ENCODE measurements at places on chromosomes 7 and 10.
A peak's percentile ranks its signal among the peaks of the same experiment; 100 is the strongest.

DNA sequence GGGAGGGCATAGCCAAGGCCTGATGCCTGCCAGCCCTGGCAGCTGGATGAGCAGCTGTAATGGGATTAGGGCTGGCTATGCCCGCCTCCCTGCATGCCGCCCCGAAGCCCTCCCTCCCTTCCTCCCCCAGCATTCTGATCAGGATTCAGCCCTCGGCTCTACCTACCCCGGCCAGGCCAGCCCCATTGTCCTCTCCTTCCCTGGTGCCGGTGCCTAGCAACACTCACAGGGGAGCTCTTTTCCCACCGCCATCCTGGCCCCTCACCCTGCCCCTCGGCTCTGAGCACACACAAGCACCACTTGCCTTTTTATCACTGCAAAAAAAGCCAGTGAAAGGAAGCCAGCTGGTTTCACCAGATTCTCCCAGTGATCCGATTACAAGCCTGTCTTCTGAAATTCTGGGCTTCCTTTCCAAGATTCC is 9.0 kb upstream of the ADCYAP1R1 start:
- DNase-seq = no peak

DNA sequence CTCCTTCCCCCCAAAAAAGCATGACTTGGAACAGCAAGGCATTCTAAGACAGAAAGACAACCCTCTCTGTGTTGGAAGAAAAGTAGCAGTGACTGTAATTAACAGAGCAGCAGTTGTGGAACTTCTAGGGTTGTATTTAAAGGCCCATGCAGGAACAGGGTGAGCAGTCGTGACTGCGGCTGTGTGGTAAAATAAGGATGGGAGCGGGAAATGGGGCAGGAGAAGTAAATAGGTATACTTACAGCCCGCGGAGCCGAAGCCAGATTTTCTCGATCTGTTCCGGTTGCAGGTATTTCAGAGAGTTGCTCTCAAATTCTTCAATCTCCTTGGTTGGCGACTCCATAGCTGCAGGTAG is 179 bp downstream of the PDE1C start:
- no peak for DNase-seq

DNA sequence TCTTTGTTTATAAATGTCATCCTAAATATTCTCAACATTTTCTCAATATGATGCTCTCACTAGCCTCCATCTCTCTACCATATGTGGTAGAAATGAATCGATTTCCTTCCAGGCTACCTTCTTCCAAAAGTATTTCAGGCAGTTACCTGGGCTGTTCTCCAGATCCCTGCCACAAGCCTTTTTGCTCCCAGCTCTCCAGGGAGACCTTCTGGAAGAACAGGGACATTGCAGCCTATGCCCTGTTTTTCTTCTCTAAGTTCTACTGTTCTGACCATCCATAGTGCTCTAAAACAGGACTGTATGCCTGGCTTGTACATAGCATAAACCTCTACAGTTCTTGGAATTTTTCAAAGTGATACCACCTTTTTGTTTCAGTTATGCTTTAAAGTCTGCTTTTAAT is 552.8 kb downstream of the ANKRD7 start:
- no peak for DNase-seq

- no peak for DNase-seq
Measured at GRCh38 chr10:17116193-17116592, 13.4 kb downstream of the CUBN start.

GRCh38 chr10:132115732-132116131 is 50.0 kb downstream of the JAKMIP3 start:
- no peak for DNase-seq

- no peak for DNase-seq
Measured at GRCh38 chr7:28955718-28956607, 2.2 kb downstream of the TRIL start.

- DNase-seq = no peak
Measured at GRCh38 chr7:142689439-142690120, 59.7 kb upstream of the PRSS1 start.

DNA sequence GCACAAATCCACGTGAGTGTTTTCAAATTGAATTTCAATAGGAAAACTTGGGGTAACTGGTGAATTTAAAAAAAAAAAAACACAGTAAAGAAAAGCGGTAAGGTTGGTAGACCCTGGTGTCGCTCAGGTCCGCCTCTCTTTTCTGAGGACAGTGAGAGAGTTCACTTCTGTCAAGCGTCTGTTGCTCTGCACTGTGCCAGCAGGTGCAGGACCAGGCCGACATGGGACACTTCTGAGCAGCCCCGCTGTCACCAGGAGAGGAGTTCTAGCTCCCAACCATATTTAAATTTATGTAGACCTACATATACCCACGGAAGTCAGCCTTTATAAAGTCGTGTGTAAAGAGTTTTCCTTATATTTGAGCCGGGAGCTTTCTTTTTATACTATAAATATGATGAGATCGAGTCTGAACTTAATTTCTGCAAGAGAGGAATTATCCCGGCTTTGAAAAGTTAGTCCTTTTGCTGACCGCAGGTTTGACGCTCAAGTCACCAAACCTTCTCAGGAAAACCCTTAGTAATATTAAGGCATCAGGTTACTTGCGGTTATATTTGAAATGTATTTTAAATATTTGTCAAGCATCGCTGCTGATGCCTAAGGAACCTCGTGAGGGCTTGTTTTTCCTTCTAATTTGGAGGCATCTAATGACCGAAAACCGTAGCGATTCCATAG is 531 bp downstream of the IKZF1 start:
- peak; percentile 59 for DNase-seq

- DNase-seq = no peak
Measured at GRCh38 chr10:81309041-81309552, 565.9 kb upstream of the NRG3 start.
